Tibial nerve (tissue), 4 donors: ENCODE measurements at places on chromosomes 7 and 10. TPM values are rescaled to one million over a fixed set of nuclear protein-coding genes. Genes with fewer than 3 reads are reported as not detected.

Gene UNCX
- total RNA-seq = not detected

DNA sequence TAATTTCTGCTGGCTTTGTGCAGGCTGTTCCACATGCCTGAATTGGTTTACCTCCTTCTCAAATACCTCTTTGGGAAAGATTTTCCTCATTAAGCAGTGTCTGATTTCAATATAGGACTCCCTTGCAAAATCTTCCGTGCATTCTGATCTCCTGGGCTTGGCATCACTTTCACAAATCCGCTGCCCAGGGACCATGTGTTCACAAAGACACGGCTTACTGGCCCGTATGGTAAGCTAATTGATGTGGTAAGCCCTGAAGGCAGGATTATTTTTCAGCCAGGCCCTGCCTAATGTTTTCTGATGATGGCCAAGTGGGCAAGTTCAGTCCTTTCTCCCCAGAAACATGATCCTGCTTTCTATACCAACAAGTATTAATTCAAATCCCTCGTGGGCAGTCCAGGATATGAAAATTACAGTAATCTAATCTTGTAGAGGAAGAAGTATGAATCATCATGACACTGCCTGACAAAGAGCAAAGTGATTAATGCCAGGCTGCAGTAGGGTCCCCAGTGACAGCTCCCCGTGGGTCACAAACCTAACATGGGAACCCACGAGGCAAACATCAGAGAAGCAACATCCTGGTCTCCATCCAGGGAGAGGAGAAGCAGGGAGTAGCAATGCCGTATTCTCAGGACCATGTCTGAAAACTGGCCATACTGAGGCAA is 11.6 kb upstream of the SVIL start:
- H3K27ac ChIP-seq = peak overlapping the region; percentile 24
- no peaks in the 10 kb centered on the region for H3K36me3 ChIP-seq
- peak overlapping the region; percentile 12 for H3K4me3 ChIP-seq
- no peaks in the 10 kb centered on the region for H3K4me1 ChIP-seq
- peak; percentile 51 for DNase-seq
- no peaks in the 10 kb centered on the region for H3K27me3 ChIP-seq

- H3K27ac ChIP-seq = no peak overlapping the region
- no peak overlapping the region for H3K4me3 ChIP-seq
- H3K27me3 ChIP-seq = no peaks in the 10 kb centered on the region
Observed at GRCh38 chr10:43930777-43931176, 282.1 kb upstream of the ZNF32 start.

GRCh38 chr10:13729586-13730305 is 143.0 kb downstream of the PRPF18 start:
- no peak overlapping the region for H3K27ac ChIP-seq
- DNase-seq = no peak
- H3K4me3 ChIP-seq = no peak overlapping the region
- H3K36me3 ChIP-seq = no peaks in the 10 kb centered on the region
- H3K27me3 ChIP-seq = no peaks in the 10 kb centered on the region

- no peaks in the 10 kb centered on the region for H3K27me3 ChIP-seq
- no peaks in the 10 kb centered on the region for H3K36me3 ChIP-seq
- H3K4me3 ChIP-seq = no peak overlapping the region
- H3K27ac ChIP-seq = no peak overlapping the region
- no peak for DNase-seq
Observed at GRCh38 chr10:122368502-122369254, 5.8 kb upstream of the PLEKHA1 start.

GRCh38 chr10:86785037-86785436 is 28.6 kb downstream of the BMPR1A start:
- no peaks in the 10 kb centered on the region for H3K36me3 ChIP-seq
- no peak for DNase-seq
- no peak overlapping the region for H3K4me3 ChIP-seq
- peaks cover 9% of the 10 kb centered on the region for H3K4me1 ChIP-seq
- no peaks in the 10 kb centered on the region for H3K27me3 ChIP-seq
- peak overlapping the region; percentile 39 for H3K27ac ChIP-seq

DNA sequence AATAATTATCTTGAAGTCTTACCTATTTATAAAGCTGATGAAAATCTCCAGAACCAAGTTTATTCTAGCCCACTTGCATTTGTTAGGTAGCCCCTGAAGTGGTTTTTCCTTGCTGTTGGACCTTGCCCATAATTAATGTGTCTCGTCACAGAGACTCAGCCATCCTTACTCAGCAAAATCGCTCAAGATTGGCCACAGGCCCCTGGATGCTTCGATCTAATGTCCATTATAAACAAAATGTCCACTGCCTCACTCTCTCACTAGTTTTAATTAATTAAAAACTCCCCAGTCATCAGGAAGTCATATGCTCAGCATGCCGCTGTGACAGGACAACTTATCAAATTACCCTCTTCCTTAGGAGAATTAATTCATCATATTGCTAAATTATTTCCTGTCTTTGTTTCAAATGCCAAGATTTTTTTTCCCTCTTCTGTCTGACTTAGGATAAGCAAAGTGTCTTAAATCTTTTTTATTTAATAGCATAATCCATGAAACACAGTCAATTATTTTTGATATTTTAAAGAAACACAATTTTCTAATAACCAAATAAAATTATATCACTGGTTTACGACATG is 126.8 kb upstream of the PCLO start:
- DNase-seq = no peak
- H3K27ac ChIP-seq = no peak overlapping the region
- no peaks in the 10 kb centered on the region for H3K4me1 ChIP-seq
- no peak overlapping the region for H3K4me3 ChIP-seq

- H3K4me3 ChIP-seq = no peak overlapping the region
- H3K4me1 ChIP-seq = peaks cover 6% of the 10 kb centered on the region
- no peak overlapping the region for H3K27ac ChIP-seq
Observed at GRCh38 chr7:155228894-155229293, 68.8 kb upstream of the INSIG1 start.

GRCh38 chr10:79372871-79373270 is 25.6 kb downstream of the PPIF start:
- H3K36me3 ChIP-seq = no peaks in the 10 kb centered on the region
- H3K4me1 ChIP-seq = peaks cover 12% of the 10 kb centered on the region
- DNase-seq = no peak
- H3K27ac ChIP-seq = no peak overlapping the region
- H3K4me3 ChIP-seq = no peak overlapping the region
- no peaks in the 10 kb centered on the region for H3K27me3 ChIP-seq
